Activated CD4-positive, CD25-positive, alpha-beta regulatory T cell treated with anti-CD3 and anti-CD28 coated beads, Interleukin-2, amount 50 U/mL, for 72 hours (primary cell): ENCODE measurements at places on chromosomes 4 and X.
A peak's percentile ranks its signal among the peaks of the same experiment; 100 is the strongest.

DNA sequence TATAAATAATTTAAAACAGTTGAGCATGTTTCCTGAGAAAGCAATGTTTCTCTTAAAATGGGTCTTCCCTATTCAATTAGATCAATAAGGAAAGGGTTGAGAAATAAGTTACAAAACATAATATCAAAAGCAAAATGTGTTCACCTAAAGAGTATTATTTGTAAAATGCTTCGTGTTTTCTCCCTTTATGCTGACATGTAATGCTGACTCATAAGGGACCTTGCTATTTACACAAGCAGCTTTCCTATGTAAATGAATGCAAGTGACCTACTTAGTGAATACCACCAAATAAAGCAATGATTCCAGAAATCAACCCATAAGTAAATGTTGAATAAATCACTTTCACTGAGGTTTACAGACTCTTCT, 91.5 kb downstream of the ELOVL6 start:
- no peak for DNase-seq

DNA sequence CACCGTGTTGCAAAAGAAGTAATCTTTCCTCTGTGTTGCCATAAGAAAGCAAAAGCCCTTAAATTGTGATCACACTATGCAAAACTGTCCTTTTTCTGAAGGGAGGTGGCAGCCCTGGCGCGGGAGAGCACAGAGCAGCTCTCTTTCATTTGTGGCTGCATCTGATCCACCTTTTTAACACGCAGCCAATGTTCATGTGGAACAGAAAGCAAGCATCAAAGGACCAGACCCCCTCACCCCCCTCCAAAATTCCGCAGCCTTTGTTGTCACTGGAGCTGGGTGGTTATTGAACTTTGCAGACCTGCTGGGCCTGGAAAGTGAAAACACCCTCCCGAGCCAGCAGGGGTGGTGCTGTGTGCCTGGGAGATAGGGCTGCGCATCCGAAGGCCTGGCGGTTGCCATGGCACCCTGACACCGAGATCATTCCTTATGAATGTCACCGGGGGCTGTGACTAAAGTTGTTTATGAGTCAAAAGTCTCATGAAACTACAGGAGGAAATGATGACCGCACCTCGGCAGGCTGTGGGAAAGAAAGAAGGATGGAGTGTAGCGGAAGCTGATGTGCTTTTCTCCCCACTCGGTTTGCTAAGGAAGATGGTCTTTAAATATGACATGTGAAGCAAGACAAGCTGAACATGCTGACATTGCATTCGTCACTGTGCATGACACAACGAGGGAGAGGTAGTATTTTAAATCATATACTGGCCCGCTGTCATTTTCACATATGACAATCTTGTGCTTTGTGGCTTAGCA, 367.4 kb downstream of the UNC5C start:
- no peak for DNase-seq

GRCh38 chrX:47191331-47191730, 2.3 kb upstream of the UBA1 start:
- DNase-seq = peak; percentile 34

GRCh38 chr4:32180086-32180485, 1459.9 kb downstream of the PCDH7 start:
- no peak for DNase-seq

- DNase-seq = no peak
These were observed 165.8 kb downstream of the SHROOM4 start for GRCh38 chrX:50648156-50648555.
